ENCODE measurements at places on chromosomes 11 and 22.

DNA sequence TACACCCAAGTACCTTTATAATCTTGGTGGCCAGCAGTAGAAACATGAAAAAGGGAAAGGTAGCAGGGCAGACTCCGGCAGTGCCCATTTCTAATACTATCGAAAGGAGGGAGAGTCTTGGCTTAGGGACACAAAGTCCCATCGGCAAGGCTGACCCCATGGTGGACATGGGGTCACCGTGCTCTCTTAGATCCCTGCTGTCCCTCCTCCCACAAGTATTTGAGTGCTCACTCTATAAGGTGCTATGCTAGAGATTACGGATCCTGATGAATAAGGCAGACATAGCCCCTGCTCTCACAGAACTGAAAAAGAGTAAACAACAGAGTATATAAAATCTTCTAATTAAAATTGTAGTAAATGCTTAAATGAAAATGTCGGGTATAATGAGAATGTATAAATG lies 172.4 kb upstream of the PITPNB start:
- no peak for DNase-seq

GRCh38 chr22:22060200-22061084 lies 77.9 kb upstream of the TOP3B start:
- no peak for DNase-seq

DNA sequence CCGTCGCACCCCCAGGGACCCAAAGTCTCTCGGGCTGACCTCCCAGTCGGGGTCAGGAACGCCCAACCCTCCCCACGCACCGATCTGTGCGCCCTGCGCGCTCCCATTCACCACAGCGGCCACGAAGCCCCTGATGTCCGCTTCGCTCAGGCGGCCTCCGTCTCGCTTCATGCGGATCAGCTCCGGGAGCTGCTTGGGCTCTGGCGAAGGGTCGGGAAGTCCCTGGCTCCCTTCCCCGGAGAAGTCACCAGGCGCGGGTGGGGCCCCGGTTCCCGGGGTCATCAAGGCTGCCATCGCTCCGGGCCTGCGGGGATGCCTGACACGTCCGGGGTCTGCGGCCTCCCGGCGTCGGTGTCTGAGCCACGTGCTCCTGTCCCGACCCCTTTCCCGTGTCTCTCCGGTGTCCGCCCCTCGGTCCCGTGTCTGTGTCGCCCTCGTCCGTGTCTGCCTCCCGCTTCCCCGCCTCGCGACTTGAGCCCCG lies 356 bp downstream of the TYMP start:
- DNase-seq, result no peak

DNA sequence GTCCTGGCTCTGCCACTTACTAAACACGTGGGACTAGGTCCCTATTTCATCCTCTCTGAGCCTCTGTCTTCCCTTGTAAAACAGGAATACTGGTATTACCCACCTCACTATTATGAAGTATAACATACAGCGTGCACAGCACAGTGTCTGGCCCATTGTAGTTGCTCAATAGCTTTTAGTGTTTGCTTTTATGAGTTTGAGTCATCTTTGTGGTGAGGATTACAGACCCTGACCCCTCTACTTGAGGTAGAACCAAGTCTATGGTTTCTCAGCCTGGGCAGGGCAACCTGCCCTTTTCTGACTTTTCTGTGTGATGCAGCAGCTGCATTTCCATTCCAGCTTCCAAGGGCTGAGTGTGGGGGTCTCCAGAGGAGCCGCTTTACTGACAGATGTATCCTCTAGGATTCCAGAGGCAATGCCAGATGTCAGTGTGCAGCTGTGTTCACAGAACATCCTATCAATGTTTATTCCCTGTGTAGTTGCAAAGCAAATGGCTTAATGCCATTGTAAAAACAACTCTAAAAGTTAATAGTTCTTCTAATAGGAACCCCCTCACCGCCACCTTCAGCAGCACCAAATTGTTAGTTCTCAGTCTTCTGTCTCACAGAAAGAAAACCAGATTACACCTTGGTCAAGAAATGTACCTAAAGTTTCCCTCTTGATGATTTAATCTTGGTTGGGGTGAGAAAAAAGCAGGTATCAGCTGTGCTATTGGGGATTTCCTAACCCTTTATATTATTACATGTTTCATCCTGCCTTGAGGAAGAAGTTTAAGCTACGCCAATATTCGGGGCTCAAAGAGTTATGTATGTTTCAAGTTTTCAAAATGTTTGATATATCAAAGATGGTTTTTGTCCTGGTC lies 16.8 kb downstream of the PRR5L start:
- DNase-seq, result no peak

GRCh38 chr11:11605181-11605580 lies 16.6 kb downstream of the GALNT18 start:
- no peak for DNase-seq

Measured in non-pigmented ciliary epithelial cell (primary cell).